Right lobe of liver (tissue), 6 donors: ENCODE measurements at places on chromosomes 2 and 18.

DNA sequence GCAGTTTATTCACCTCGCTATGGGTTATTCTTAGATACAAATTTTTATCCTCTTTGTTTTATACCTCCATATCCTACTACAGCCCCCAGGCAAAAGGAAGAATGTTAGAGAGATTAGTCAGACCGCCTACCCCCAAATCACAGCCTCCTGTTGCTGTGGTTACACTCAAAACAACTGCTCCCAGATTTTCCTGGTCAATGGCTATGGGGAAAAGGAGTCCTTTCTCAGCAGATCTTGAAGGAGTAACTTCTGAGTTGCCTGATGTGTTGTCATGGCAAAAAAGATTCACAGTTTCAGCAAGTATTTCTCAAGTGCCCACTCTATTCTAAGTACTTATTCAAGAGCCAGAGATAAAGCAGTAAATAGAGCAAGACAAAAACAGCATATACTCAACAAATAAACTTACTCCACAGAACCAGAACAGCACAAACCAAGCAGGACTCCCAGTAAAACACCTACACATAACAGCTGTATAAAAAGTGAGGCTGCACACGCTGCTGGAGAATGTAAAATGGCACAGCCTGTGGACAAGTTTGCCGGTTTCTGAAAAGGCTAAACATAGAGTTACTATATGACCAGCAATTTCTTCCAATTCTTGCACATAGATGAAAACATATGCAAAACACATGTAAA lies 104.8 kb downstream of the NOL10 start:
- DNase-seq: no peak

GRCh38 chr2:8794923-8795825 lies 42.2 kb downstream of the KIDINS220 start:
- DNase-seq: no peak

GRCh38 chr2:104434318-104434792 lies 419.6 kb upstream of the POU3F3 start:
- peak; percentile 73 for DNase-seq

- no peak for DNase-seq
Observed at GRCh38 chr2:69576880-69577279, 66.7 kb downstream of the AAK1 start.

DNA sequence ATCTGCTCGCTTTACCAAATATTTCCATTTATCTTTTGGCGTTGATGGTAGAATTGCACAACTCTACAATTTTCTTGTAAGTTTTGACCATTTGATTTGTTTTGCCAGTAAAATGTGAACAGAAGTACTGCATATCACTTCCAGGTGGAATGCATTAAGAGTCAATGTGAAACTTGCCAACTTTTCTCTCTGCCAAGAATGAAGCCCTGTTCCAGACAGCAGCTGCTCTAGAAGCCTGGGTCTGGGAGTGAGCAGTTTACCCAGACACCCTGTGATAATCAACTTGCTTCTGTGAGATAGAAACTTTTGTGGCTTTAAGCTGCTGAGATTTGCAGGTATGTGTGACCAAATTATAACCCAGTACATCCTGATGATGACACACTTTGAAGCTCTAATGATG lies 115.9 kb upstream of the SYT4 start:
- DNase-seq: no peak

DNA sequence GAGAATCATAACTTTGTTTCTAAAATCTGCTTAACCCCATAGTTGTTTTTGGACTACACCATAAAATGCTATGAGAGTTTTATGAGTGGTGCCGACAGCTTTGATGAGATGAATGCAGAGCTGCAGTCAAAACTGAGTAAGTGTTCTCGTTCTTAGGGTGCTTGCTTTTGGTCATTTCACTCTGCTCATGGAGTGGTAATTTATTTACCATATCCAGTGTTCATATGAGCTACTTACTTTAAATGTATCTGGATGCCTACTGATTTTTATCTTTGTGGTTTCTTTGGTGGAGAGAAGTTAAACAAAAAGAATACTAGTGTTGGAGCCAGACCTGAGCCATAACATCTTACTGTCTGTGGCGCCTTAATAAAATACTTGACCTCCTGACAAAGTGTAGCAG lies 16.4 kb downstream of the NDC80 start:
- DNase-seq: no peak

- no peak for DNase-seq
Observed at GRCh38 chr18:79453816-79454735, 58.3 kb downstream of the NFATC1 start.

- no peak for DNase-seq
Observed at GRCh38 chr18:23226930-23227725, 91.8 kb downstream of the CABLES1 start.

DNA sequence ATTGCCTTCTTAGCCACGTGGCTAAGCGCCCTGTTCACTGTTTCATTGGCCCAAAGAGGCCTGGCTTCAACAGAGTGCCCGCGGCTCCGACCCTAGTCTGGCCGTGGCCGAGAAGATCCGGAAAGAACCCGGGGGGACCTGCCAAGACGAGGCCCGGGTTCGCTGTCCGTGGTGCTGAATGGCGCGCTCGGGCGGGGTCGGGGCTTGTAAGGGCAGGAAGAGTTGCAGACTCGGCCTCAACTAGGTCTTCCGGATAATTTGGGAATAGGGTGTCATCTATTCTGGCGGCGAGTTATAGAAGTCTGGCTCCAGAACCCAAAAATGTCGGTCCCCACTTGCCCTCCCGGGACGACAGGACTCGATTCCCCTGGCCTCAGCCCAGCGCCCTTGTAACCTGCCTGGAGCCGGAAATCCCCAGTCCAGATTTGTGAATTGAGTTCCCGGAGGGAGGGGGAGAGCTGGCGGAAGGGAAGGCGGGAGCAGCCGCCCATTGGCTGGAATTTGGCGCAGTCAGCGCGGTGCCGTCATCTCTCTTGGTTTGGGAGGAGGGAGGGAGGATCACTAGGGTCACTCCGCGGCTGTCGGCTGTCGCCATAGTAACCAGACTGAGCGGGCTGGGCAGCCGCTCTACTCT lies 3.5 kb downstream of the CDK5R2 start:
- DNase-seq: no peak

DNA sequence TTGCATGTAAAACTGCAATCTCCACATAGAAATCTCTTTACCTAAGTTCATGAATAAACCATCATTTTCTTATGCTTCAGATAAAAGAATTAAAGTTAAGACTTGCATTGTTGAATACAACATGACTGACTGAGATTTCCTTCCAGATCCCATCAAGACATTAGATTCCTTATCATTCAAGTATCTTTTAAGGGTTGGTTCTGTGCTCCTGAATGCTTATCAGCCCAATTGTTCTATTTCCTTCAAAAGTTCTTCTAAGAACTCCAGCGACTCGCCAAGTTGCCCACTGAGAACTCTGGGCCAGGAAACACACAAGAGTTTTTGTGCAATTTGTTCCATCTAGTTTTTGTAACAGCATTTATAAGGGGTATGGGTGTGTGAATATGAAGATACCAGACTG lies 120.3 kb downstream of the RBMS1 start:
- DNase-seq: no peak

- no peak for DNase-seq
Observed at GRCh38 chr2:209512971-209513370, 89.1 kb downstream of the MAP2 start.

GRCh38 chr2:100242891-100243619 lies 79.2 kb downstream of the LONRF2 start:
- peak; percentile 72 for DNase-seq

- DNase-seq: no peak
Observed at GRCh38 chr18:5983488-5983887, 88.2 kb upstream of the TMEM200C start.

DNA sequence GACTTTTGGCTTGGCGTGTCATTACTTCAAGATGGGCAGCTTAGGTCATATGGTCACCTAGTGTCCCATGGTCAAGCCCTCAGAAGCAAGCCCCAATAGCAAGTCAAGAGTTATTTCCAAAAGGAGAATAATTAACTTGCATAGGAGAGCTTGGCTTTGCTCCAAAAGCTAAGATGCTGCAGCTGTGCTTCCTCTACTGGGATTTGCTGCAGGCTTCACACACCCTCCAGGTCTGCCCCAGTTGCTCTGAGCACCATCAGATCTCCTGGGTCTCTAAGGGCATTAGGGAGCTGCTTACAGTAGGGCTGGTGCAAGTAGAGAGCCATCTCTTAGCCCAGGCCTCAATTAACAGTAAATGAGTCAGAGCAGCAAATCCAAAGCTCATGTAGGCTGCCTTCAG lies 46.6 kb downstream of the THUMPD2 start:
- DNase-seq: no peak

DNA sequence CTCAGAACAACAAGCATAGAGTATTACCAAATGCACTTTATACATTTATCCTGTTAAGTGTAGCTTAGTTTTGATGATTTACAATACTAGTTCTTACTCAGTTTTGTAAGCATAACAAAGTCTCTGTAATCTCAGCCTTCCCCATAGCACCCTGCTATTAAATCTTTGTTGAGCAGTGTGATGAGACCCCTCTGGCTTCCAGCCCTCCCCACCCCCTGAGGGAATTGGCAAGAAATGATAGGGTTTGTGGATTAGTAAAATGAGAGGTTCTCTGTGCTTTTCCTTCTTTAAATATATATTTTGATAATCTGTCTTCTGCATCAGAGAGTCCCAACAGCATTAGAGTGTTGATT lies 37.2 kb downstream of the ZNF521 start:
- no peak for DNase-seq

- no peak for DNase-seq
Observed at GRCh38 chr2:154537024-154537423, 161.5 kb upstream of the KCNJ3 start.

DNA sequence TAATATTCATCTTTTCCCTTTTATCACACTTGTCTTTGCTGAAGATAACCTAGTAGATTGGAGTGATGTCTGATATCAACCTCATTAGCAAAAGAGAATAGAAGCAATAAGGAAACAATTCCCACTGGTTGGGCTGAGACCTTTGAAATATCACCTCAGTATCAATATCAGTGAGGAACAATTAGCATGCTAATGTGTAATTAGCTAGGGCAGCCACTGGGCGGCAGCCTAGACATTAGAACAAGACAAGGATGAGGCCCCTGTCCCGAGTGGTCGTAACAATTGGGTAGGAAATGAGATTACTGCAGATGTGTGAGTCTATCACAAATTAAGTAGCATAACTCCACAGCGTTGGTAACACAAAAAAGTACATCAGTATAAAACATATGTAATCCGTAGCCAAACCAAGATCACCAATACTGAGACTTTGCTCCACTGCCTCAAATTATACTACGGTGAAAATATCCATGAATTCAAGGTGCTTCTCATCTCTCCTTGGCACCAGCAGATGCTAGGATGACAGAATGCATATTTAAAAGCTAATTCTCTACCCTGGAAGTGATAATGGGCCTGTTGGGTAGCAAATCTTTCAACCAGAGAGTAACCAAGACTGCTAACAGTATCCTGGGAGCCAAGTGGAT lies 99.1 kb downstream of the ALPK2 start:
- DNase-seq: peak; percentile 66

GRCh38 chr2:105644174-105644980 lies 100.3 kb upstream of the NCK2 start:
- peak; percentile 67 for DNase-seq

- DNase-seq: peak; percentile 42
Observed at GRCh38 chr2:219464286-219465032, 29.8 kb downstream of the SPEG start.

DNA sequence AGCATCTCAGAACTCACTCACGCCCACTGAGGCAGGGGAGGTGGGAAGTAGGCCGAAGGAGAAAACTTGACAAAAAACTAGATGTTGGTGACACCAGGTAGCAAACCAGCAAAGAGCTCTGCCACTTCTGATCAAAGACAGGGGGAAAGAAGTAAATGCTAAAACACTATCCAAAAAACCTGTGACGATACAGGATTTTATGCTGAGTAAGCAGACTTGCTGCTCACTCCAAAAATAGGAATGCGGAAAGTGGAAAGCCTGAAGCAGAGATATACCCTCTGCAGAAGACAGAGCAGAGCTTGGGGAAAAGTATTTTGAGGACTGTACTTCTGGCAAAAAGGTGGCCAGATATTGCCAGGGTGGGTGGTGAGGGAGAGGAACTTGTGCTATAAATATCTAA lies 73.3 kb upstream of the YPEL5 start:
- DNase-seq: no peak

- peak; percentile 60 for DNase-seq
Observed at GRCh38 chr2:207408086-207408794, 121.5 kb upstream of the CREB1 start.

DNA sequence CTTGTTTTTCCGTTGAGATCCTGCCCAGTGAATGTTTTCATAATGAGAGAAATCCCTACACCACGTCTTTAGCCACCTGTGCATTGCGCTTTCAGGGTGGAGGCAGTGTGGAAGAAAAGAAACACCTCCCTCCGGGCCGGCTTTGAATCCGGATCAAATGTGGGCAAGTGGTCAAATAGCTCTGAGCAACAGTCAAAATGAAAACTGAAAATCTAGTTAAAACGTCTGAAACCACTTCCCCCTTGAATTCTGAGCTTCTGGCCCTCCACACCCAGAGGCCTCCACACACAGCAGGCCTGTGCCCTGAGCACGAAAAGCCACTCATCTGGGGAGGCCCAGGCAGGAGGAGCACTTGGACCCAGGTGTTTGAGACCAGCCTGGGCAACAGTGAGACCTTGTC lies 263.6 kb upstream of the SALL3 start:
- no peak for DNase-seq

DNA sequence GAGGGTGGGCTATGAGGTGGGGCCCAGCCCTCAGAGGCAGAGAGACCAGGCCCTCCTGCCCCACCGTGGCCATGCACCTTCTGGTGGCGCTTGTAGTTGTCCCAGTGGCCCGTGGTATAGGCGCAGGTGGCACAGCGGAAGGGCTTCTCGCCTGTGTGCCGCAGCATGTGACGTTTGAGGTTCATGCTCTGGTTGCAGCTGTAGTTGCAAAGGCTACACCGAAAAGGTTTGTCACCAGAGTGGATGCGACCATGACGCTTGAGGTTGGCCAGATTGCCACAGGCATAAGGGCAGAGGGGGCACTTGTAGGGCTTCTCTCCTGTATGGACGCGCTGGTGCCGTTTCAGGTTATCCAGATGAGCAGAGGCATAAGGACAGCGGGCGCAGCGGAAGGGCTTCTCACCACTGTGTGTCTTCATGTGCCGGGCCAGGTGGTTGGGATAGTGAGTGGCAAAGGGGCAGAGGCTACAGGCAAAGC lies 2.9 kb downstream of the ZNF513 start:
- no peak for DNase-seq
